ENCODE measurements at places on chromosomes 12 and 14. TPM values are rescaled to one million over a fixed set of nuclear protein-coding genes. Genes with fewer than 3 reads are reported as not detected.

Gene CAPZA3
- not detected for total RNA-seq

Gene SPIC
- not detected for total RNA-seq

Gene CCDC184
- 15.7 TPM for total RNA-seq

Gene MAPK1IP1L
- 31.9 TPM for total RNA-seq

Gene BHLHE41
- total RNA-seq = 1.3 TPM

Gene SPPL3
- total RNA-seq = 30.0 TPM

Gene SLC10A1
- not detected for total RNA-seq
